ENCODE measurements at places on chromosomes 1 and 21.

DNA sequence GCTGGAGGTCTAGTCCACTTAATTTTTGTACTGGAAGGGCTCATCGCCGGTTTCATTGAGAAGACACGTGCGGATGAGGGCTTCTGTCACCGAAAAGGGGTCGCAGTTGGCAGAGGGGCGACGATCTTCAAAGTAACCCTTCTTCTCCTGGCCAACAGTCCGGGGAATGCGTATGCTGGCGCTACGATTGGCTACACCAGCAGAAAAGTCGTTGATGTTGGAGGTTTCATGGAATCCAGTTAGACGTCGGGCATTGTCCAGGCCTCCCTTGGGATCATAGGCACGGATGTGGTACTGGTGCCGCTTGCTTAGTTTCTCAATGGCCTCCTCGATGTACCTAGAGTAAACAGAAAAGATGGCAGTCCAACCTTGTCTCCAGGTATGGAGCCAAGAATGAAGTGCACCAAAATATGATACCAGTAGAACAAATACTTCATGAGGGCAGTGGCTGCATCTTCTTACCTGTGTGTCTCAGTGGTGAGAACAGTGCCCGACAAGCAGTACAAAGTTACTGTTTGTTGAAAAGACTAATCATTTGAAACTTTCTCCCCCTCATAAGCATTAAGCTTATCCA is 7.1 kb downstream of the GLUL start:
- no peak for DNase-seq

GRCh38 chr1:54866801-54867716 is 19.9 kb downstream of the DHCR24 start:
- DNase-seq = no peak

- no peak for DNase-seq
Observed at GRCh38 chr1:101166583-101167120, 70.2 kb upstream of the S1PR1 start.

DNA sequence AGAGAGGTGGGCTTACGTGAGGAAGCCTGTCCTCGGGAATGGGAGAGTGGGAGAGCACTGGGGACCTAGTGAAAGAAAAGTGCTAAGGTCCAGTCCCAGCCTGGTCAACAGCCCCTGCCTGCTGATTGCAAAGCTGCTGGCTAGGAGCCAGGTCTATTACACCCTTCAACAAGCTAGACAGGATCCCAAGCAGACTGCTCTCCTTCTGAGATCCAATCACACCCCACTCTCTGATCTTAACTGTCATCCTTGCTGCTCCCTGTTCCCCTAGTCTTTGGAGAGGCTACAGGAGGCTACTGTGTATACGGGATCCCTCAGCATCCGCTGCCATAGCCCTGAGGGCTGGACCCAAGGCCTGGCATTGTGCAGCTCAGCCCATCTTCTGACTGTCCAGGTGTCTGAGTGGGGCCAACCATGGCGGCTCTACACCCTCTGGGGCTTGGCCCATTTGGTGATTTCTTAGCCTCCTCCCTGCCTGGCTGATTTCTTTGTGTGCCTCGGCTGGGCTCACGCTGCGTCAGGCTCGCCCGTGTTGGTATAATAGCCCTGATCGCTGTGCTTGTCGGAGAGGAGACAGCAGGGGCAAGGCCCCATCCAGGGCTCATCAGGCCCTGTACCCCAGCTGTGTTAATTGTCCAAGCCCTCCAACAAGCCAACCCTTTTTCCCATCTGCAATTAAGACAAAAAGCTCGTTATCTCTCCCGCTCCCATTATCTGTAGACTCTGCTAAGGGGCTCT is 43.9 kb downstream of the NAV1 start:
- DNase-seq = no peak

DNA sequence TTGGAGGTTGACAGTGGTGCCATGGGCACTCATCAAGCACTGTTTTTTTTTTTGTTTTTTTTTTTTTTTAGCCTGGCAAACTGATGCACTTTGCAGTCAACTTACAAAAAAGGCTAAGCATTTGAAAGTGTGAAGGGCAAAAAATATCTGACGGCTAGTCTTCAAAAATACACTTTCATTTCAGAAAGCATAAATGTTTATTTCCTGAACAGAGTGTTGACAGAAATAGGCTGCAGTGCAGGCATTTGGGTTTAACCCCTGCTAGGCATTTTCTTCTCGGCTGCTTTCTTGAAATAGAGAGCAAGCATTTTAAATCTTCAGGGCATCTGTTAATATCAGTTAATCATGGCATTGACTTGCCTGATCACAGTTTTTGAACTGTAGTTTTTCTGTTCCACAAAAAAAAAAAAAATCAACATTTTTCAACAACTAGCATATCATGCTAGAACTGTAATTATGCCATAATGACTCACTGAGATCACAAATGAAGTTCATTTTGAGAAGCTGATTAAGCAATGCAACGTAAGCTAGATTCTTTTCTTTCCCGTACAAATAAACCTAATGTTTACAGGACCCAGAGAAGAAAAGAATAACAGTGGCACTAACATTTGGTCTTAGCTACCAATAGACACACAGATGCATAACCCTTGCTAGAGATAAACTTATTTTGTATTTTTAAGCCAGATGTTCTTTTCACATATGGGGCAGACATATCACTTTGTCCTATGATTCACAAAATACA is 100.4 kb upstream of the USH2A start:
- DNase-seq = no peak

DNA sequence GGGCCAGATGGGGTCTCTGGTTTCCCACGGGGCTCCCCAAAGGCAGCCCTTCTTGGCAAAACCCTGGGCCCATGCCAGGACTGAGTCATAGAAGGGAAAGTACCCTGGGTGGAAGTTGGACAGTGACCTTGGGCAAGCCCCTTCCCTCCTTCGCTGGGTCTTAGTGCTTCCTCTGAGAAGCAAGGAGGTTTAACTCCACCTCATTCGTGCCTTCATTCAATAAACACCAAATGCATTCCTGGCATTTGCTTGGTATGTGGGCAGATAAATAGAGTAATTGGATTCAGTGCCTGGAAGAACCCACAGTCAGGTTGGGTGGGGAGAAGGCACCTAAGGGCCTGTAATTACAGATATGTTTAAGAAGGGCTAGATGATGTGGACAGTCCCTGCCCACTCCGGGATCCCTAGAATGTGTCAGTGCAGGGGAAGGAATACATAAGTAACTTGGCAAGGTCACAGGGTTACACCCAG is 36.3 kb upstream of the CITED4 start:
- no peak for DNase-seq

- DNase-seq = no peak
Observed at GRCh38 chr1:18726368-18726767, 95.7 kb downstream of the PAX7 start.

- no peak for DNase-seq
Observed at GRCh38 chr1:99635664-99636063, 10.2 kb upstream of the PALMD start.

- DNase-seq = no peak
Observed at GRCh38 chr1:39129514-39129913, 75.0 kb upstream of the MACF1 start.

- DNase-seq = no peak
Observed at GRCh38 chr1:42990757-42991346, 32.2 kb upstream of the SLC2A1 start.

DNA sequence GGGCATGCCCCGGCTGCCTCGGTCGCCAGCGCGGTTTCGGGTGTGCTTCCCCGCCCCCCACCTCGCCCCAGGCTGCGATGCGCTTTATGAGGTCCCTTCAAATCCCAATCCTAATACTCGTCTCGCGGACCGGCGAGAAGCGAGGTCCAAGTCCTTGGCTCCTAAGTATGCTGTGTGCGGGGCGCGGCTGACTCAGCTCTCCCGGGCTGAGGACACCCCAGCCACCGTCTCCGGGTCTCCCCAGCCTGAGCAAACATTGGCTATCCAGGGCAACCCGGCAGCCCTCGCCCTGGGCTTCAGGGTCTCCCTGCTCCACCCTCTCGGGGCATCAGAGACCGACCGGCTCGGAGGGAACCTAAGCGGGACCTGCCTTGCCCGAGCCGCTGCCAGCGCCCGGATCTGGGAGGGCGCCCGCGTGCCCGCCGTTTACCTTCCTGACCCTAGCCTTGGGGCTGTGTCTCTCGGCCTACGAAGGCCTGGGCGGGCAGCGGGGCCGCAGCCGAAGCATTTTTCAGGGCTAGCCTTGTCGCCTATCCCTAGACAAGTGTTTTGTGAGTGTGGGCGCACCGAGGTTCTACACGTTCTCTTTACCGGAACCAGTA is 1.2 kb downstream of the ITPKB start:
- DNase-seq = no peak

DNA sequence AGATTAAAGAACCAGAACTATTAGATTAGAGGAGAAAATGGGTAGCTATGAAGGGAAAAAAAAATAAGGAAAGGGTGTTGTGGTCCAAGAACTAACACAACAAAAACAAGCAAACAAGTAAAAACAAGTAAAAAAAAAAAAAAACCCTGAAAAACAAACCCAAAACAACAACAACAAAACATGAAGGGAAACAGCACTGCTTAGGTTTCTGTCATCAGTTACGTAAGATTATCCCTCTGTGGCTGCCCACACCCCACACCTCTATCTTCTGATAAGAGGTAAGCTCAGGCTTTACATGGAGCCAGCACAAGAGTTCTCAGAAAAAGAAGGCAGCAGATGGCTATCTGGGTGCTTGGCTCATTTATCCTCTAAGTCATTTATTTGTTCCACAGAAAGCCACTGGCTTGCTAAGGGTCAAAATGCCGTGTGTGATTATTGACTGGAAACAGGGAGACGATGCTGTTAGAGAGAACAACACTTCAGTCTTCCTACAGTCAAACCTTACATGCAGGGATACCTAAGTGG is 57.5 kb downstream of the KIAA0319L start:
- no peak for DNase-seq

DNA sequence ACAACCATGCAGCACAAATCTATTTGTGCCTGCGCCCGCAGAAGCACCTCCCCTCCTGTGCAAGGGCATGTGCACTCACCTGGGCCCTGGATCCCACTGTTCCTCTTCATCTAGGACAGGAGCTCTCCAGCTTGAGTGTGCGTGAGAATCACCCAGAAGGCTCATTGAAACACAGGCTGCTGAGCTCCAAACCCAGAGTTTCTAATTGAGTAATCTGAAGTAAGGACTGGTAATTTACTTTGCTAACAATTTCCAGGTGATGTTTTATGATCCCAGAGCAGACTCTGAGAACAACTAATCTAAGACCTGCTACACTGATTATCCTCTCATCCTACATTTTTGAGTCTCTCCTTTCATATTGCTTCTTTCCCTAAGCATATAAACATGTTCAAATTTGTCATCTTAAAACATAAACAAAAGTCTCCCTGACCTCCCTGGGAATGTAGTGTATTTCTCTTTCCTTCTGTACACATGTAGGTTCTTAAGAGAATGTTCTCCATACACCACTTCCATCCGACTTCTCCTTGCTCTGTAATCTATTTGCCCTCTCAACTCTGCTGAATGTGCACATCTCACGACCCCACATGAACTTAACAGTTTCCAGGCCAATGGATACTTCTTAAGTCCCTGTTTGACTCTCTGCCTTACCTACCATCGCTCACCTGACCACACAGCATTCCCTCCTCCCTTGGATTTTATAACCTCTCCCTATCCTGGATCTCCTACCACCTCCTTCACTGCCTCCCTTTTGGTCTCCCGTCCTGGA is 522.5 kb downstream of the SMYD3 start:
- no peak for DNase-seq

GRCh38 chr21:24658026-24658425 is 949.3 kb downstream of the MRPL39 start:
- DNase-seq = no peak

- no peak for DNase-seq
Observed at GRCh38 chr1:207903767-207904166, 7.2 kb downstream of the CD34 start.

DNA sequence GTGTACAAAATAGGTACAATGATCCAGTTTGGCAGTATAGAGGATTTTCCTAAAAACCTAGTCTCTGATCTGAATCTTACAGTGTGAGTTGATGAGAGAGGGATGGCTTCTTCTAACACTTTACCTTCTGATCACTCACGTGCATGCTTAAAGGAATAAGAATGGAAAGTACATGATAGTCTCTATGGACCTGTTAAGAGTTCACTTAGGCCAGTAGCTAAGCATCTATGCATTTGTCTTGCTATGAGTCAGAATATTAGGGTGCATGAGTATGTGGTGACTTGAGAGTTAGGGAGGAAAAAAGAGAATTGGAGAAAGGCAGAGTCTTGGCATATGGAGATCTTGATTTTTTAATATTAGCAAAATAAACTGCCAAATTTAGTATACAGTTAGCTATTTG is 206.3 kb downstream of the COL11A1 start:
- no peak for DNase-seq

GRCh38 chr1:3432306-3432705 is 22.2 kb upstream of the ARHGEF16 start:
- DNase-seq = no peak

DNA sequence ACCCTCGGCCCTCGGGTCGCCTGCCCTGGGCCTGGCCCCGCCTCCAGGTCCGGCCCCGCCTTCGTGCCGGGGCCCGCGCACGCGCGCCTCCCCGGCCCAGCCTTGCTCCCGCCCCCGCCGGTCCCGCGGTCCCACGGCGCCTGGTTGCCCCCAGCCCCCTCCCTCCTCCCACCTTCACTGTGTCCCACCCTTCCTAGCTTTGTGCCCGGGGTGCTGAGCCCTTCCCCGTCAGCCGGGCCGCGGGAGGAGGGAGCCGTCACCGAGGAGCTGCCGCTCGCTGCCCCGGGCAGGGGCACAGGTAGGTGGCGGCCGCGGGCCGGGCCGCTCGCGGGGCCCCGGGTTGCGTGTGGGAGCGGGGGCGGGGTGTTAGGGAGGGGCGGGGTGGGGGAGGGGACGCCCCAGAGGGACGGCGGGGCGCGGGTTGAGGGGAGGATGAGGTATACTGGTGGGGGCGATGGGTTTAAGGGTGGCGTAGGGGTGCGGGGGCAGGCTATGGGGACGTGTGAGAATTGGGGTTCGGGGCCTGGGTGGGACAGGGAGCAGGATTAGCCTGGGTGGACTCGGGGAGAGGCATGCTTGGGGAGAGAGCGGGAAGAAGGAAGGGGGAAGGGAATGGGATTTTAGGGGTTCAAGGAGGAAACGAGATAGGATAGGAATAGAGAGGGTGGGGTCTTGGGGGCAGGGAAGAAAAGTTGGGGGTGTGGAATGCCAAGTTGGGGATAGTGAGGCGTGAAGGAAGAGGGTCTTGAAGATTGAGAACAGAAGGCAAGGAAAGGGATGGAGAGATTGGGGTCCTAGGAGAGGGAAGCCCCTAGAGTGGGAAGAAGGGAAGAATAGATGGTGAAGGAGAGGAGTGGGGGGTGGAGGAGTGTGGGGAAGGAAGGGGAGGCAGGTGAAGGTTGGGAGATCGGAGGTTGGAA is at the start of gene LRRC42:
Gene LRRC42 (plus strand): TSS at position 99 of the 920 bp plus-strand sequence. CDS start 5,650 bp downstream, outside the sequence.
- DNase-seq = peak; percentile 86

GRCh38 chr1:233707880-233708815 is 94.2 kb downstream of the KCNK1 start:
- no peak for DNase-seq
